ENCODE measurements at places on chromosomes 3 and 15. TPM values are rescaled to one million over a fixed set of nuclear protein-coding genes. Genes with fewer than 3 reads are reported as not detected.

Gene COLQ
- 2.2 TPM for total RNA-seq

Gene STRIT1
- total RNA-seq = 0.33 TPM

Gene CPNE9
- 6.0 TPM for total RNA-seq

Gene ACKR2
- 0.41 TPM for total RNA-seq

Gene REC114
- not detected for total RNA-seq

Gene BCL2A1
- 0.25 TPM for total RNA-seq

Gene SLC6A20
- 0.27 TPM for total RNA-seq

Gene GRK7
- total RNA-seq = not detected

Gene HIGD2B
- total RNA-seq = not detected

Gene KCNMB3
- 2.3 TPM for total RNA-seq

Gene CPLX3
- 0.09 TPM for total RNA-seq

Gene SEMA3B
- total RNA-seq = 7.3 TPM

Gene GOLGA6A
- total RNA-seq = 6.0 TPM

Gene NUTM1
- total RNA-seq = 0.46 TPM

Gene SLC28A2
- not detected for total RNA-seq

Gene NEK10
- 1.4 TPM for total RNA-seq

Gene ZBTB47
- total RNA-seq = 5.6 TPM

Gene KBTBD13
- 0.05 TPM for total RNA-seq

Gene VGLL3
- 10.4 TPM for total RNA-seq

Gene GHSR
- total RNA-seq = not detected

Gene SERINC4
- 0.16 TPM for total RNA-seq

Gene CD200
- 54.1 TPM for total RNA-seq

Gene SEMA7A
- 17.9 TPM for total RNA-seq

Gene CLDN11
- total RNA-seq = 12.6 TPM

Gene GOLGA8R
- total RNA-seq = 0.50 TPM

Gene TRIM42
- not detected for total RNA-seq

Gene GOLGA6D
- 2.6 TPM for total RNA-seq

Gene HESX1
- 4.5 TPM for total RNA-seq

Gene TIGIT
- total RNA-seq = 0.07 TPM

Gene KLHL40
- total RNA-seq = not detected

Gene CSPG5
- 3.3 TPM for total RNA-seq

Gene MUC13
- 0.34 TPM for total RNA-seq

Gene MYO5C
- total RNA-seq = 22.5 TPM

Gene NR2E3
- 0.57 TPM for total RNA-seq

Gene HPS3
- 59.6 TPM for total RNA-seq

Gene ARID3B
- 122 TPM for total RNA-seq

All from WTC11 (cell line).